Keratinocyte (primary cell): ENCODE measurements at places on chromosomes 2 and 18. TPM values are rescaled to one million over a fixed set of nuclear protein-coding genes. Genes with fewer than 3 reads are reported as not detected.

CFAP221 gene
- polyA plus RNA-seq, result not detected in 3 replicates

ABCB11 gene
- 0.03 TPM in 2 of 3 replicates, not detected in the other for polyA plus RNA-seq

GRCh38 chr2:241531161-241531722 is 22.9 kb upstream of the STK25 start:
- DNase-seq, result no peak

GRCh38 chr2:96824079-96824870 is 8.2 kb downstream of the CNNM3 start:
- no peak for DNase-seq

DNA sequence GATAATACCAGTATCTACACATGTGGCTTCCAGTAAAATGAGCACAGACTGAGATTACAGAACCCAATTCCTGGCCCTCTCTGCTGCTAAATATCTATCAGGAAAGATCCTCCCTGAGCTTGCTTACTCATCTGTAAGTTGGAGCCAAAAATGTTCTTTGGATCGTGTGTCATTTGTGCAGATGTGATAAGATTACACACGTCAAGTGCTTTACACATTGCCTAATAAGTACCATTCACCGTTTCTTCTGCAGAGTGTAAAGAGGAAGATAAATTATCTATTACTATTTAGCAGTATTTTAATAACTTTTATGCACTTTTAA is 23.2 kb upstream of the SLC20A1 start:
- no peak for DNase-seq

- no peak for DNase-seq
Observed at GRCh38 chr2:167960089-167960747, 287.2 kb downstream of the STK39 start.

- DNase-seq, result peak; percentile 52
Observed at GRCh38 chr2:119756837-119757236, 2.9 kb upstream of the PTPN4 start.

GRCh38 chr2:85743304-85743978 is 10.3 kb upstream of the ATOH8 start:
- no peak for DNase-seq

DNA sequence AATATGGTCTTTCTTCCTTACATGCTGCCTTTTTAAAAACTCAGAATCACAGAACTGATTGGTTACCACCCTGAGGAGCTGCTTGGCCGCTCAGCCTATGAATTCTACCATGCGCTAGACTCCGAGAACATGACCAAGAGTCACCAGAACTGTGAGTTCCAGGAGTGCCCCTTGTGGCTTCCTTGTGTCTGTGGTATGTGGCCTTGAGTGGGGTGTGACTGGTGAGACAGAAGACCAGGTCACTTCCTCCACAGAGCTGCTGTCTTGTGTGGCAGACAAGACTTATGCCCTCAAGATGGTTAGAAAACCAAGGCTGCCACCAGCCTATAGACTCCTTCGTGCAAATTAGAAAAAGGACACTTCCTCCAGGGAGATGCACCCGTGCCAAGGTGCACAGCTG is 72.6 kb downstream of the EPAS1 start:
- DNase-seq, result no peak

GRCh38 chr2:17506736-17507616 is 11.3 kb downstream of the RAD51AP2 start:
- DNase-seq, result no peak

DNA sequence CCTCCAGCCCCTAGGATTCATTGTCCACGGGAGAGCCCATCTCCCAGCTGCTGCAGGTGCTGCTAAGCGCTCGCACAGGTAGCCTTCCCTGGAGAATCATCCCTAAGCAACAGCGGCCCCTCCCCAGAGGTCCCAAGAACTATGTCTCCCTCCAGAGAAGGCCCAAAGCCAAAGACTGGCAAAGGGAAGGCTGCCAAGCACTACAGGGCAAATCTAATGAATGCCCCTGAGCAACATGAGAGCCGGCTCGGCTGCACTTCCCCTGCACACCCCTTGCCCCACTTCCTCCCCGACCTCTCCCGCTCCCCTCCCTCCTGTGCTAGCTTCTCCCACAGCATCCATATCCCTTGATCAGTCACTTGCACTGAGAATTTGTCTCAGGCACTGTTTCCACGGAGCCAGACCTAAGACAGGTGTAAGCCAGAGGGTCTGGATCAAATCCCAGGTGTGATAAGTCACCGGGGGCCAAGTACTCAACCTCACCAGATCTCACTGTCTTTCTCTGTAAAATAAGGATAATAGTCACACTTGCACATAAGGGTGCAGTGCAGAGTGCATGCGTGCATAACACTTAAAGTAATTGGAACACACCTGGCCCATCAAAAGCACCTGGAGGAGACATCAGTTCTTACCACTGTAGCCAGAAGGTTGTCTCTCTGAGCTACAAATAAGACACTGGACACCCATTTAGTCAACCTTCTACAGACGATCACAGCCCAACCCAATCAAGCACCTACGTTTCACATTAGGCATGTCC is 20.1 kb upstream of the COL6A3 start:
- no peak for DNase-seq

NMUR1 gene
- not detected in 3 replicates for polyA plus RNA-seq

- no peak for DNase-seq
Observed at GRCh38 chr18:31097666-31098065, 4.6 kb downstream of the DSC2 start.

DNA sequence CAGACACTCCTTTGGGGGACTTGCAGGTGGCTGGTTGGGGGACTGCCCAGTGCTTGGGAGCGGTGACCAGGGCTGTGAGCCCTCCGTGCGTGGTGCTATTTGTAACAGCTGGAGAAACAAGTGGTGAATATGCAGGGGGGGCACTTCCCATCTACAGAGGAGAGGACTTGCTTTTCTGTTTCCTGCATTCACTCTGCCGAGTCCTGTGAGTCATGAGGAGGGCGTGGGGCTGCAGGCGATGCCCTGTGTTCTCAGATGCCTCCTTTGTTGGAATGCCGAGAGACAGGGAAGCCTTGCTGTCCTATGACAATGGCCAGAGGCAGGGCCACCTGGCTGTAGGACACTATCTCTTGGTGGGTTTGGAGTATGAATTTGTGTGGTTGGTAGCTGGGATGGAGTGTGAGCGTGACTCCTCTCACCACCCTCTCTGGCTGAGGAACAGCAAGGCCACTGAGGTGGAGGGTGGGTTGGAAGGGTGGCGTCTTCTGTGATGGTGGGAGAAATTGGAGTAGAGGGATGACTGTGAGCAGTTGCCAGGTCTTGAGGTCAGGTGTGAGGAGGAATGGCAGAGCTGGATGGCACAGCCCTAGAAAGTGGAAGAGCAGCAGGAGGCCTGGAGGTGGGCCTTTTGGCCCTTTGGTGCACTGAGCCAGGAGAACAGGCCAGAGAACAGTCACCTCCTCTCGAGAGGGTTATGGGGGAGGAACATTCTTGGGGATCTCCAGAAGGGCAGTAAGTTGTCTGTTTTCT is 24.3 kb downstream of the FHOD3 start:
- no peak for DNase-seq

GRCh38 chr2:203804764-203805485 is 62.6 kb upstream of the CTLA4 start:
- DNase-seq, result no peak

DNA sequence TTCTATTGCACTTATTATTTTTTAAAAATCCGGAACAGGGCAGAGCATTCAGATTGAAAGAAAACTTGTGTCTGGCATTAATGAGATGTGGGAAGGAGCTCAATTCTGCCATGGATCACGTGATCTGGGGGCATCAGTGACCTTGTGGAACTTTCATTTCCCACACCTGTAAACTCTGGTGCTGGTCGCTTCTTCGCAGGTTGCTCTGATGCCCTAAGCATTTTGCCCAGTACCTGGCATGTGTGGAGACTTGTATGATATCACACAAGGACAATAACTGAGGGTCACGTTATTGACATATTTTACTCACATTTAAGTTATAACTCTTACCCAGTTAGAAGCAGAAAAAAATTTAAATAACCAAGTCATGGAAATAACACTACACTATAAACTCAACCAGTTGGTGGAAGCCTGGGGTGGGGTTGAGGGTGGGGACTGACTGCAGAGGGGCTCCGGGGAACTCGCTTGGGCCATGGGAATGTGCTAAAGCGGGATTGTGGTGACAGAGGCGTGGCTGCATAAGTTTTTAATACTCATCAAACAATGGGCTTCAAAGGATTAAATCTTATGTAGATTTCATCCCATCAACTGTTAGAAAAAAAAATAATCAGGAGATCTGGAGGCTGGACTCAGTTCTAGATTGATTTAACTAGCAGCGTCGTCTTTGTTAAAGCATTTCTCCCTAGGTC is 36.5 kb downstream of the ST3GAL5 start:
- DNase-seq, result no peak

FBXO15 gene
- polyA plus RNA-seq, result 0.11 to 0.61 TPM (median 0.26 TPM) in 3 replicates
